ENCODE measurements at places on chromosomes 12 and 14.

GRCh38 chr12:57085999-57086492, 2.9 kb upstream of the NAB2 start:
- DNase-seq = no peak

GRCh38 chr14:90242444-90242843, 13.9 kb upstream of the PSMC1 start:
- DNase-seq = no peak

DNA sequence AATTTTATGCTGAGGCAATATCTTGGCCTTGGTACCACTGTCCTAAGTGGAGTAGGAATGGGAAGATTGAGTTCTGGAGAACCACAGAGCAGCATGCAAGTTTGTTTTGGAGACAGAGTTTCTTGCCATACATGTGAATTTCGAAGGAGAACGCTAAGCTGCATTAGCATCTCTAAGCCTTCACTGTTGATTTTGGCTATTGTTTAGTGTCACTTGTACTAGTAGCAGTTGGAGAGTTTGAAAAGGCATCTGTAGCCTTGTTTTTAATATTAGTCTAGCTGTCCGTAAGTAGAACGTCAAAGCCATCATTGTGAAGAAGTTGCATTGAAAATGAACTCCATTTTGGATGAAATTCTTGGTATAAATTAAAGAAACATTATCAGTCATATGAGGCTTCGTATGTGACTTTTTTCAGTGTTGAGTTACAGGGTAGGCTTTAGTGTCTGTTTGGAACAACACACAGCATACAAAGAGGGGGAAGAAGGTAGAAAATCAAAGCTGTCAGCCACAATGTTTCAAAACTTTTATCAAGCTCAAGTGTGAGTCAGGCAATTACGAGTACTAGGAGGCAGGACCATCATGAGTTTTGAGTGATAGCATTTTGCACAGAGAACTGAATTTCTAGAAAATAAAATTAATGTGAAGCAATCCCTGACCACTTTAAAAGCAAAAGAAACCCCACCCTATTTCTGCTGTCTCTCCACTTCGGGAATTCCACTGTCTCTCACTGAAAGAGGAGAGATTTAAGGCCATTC, 70.2 kb upstream of the NAV3 start:
- DNase-seq = no peak

DNA sequence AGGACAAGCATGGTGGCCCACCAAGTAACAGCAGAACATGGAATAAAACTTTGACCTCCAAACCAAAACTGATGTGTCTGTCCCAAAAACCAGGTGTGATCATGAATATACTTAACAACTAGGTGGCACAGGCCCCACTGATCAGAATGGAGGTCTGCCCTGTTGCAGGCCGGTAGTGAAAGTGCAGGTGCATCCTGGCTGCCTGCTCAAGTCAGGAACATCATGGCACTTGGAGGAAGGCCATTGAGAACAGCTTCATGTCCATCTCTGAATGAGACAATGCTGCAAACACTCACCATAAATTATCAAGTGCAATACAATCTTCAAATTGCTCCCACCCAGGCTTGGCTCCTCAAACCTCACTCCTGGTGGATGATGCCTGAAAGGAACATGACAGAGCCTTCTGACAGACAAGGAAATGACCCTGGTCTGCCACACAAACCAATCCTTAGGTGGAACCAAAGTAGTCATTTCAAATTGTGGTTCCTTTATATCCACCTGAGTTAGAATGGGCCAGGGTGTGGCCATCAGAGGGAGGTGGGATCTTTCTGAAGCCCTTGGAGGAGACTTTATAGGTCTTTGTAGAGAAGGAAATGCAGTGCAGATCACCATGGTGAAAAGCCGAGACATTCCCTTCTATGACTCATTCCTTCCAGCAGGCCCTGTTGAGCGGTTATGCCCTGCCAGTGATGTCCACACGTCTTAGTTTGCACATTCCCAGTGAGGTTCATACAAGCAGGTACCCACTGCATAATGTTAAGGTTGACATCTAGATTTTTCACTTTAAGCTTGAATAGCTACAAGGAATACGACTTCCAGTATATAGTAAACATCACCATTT, 36.0 kb downstream of the EGLN3 start:
- peak; percentile 1 for DNase-seq

DNA sequence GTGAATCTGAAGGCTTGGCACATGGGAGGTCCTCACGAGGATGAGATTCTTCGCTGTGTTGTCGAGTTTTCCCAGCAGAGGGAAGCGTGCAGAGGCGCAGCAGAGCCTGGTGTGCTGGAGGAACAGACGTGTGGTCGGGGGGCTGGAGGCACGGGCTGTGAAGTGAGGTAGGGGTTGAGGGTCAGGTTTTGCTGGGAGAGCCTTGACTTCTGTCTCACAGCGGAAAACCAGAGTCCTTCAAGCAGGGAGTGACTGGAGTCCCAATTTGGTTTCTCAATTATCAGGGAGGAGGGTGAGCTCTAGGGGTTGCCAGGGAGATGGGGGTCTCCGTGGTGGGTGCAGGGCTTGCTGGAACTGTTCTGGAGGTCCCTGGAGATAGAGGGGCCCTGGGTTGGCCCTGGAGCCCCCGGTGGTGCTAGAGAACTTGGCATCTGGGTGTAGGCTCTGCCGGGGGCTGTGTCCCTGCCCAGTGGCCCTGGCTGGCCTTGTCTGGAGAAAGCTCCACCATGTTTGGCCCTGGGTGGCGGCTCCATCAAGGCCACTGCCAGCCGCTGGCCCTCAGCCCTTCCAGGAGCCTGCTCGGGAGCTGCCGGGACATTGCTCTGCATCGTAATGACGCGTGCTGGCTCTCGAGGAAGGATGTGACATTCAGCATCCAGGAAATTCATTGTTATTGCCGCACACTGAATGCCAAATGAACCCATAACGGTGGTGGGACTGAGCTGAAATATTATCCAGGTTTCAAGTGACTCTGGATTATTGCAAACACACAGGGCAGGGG, 215.7 kb downstream of the KIF26A start:
- no peak for DNase-seq

- DNase-seq = no peak
Observed at GRCh38 chr14:98244966-98245569, 1026.9 kb downstream of the BCL11B start.

DNA sequence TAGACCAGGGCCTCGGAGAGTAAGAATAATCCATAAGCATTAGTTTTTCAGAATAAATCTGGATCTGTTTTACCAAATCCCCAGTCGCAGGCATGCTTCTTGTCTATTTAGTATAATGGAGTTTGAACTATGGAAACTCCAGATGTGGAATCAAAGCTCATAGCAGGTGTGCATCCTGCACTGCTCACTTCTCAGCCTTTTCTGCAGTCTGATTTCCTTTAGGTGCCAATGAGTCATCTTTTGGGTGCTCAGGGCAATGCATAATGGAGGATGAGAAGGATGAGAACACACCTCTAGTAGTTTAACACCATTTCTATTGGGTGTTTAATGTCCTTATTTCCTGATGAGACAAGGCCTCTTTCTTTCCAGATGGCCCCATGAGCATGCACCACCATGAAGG, 961.2 kb downstream of the TMEM121 start:
- no peak for DNase-seq

GRCh38 chr12:124605883-124606774, 38.7 kb upstream of the NCOR2 start:
- DNase-seq = no peak

DNA sequence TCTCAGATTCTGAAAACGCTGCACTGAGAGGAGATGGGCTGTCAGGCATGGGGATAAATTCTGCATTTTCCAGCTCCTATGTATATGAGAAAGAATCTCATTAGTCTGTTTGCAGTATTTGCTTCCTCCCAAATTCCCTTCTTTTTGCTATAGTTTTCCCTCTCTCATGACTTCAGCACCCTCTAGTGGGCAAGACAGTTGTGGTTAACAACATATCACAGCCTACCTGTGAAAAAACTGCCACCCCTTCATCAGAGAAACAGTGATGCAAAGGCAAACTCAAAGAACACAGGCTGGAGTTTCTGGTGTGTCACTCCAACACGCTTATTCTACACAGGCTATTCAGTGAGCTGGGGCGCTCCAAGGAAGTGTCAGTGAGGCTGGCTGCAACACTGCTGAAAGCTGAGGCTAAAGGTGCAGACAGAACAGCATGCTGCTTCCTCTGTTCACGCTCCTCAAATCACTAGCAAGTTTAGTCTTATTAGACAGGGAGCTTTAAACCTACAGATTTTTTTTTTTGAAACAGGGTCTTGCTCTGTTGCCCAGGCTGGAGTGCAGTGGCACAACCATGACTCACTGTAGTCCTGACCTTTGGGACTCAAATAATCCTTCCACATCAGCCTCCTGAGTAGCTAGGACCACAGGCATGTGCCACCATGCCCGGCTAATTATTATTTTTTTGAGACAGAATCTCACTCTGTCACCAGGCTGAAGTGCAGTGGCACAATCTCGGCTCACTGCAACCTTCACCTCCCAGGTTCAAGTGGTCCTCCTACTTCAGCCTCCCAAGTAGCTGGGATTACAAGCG, 19.3 kb downstream of the ZC2HC1C start:
- no peak for DNase-seq

DNA sequence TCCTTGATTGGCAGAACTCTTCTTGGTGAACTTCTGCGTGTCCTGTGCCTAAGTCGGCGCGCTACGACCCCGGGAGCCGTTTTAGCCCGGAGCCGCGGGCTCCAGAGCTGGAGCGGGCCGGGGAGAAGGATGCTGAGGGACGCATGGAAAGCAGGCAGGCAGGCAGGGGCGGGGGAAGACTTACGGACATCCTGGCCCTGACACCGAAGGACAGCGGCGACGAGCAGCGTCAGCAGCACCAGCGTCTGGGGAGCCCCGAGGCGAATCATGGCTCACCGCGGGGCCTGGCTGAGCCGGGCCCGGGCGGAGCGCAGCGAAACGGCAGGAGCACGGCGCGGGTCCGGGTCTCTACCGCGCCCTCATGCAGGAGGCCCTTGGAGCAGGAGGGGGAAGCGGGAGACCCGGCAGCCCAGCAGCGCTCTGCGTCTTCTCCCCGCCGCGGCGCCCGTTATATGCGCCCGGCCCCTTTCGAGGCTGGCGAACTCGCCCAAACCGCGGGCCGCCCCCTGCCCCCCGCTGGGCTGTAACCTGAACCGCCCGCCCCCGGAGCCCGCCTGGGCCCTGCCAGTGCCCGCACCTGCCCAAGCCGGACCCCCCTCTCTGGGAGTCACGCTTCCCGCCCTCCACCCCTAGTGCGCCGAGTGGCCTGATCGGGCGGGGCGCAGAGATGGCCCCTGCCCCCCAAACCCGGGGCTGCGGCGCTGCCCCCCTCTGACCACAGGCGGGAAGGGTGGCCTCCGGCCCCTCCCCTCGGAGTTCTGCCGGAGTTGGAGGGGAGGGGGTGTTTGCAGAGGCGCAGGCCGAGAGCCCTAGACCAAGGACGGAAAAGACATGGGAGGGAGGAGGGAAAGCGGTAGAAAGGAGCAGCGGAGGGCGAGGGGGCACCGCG, at the start of gene COL2A1:
COL2A1 (minus strand) TSS at position 424 of the 889 bp plus-strand sequence; CDS start at position 269, 155 bp downstream.
- DNase-seq = no peak

- DNase-seq = no peak
Observed at GRCh38 chr14:98223106-98223505, 1048.9 kb downstream of the BCL11B start.

- DNase-seq = no peak
Observed at GRCh38 chr14:36827861-36828260, 166.2 kb downstream of the PAX9 start.

- no peak for DNase-seq
Observed at GRCh38 chr12:93664573-93665138, 12.5 kb upstream of the CRADD start.

DNA sequence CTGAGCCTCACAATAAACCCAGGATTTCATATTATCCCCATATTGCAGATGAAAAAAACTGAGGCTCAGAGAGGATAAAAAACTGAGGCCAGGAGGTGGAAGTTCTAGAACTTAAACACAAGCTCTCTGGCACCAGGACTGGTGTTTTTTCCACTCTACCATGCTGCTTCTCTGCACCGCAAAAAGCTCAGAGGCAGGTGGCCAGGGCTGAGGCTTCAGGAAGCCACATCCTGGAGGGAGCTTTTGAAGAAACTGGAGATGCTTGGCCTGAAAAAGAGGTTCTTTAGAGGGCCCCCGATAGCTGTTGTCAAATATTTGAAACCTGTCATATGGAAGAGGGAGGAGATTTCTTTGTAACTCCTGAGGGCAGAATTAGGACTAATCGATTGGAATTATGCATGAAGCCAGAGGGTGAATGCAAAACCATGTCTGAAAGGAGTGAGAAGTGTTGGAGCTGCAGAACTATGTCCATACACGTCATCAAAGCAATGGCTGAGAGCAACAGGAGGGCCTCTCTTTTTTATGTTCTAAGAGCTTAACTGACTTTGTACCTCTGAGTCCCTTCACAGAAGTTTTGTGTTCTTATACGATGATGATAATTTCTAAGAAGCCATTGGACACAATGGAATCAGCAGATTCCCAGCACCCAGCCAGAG, 448.6 kb downstream of the FUT8 start:
- DNase-seq = no peak

DNA sequence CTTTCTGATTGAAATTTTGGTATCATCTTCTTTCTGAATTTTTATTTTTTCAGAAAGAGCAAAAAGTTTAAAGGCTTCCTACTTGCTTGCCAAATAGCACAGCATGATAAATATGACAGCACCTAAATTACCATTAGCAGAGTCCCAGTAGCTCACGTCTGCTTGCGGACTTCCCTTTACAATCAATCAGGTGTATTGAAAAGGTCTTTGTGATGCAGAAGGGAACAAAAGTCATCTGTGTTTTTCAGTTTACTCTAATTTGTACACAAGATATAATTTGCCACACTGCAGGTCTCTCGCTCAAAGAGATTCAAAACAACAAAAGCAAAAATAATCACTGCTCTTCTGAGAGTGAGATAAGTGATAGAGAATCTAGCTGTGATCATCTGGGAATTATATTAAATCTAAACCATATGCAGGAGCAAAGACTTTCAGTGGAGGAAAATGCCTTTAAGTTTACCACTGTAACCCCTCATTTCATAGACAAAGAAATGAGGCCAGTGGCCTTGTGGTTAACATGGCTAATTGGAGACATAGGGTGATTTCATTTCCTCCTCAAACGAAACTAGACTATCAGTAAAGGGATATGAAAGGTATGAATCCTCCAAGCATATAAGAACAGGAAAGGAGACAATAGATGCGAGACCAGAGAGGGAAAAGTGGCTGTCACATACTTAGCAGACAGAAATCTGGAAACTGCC, 240.8 kb upstream of the TMPO start:
- no peak for DNase-seq

DNA sequence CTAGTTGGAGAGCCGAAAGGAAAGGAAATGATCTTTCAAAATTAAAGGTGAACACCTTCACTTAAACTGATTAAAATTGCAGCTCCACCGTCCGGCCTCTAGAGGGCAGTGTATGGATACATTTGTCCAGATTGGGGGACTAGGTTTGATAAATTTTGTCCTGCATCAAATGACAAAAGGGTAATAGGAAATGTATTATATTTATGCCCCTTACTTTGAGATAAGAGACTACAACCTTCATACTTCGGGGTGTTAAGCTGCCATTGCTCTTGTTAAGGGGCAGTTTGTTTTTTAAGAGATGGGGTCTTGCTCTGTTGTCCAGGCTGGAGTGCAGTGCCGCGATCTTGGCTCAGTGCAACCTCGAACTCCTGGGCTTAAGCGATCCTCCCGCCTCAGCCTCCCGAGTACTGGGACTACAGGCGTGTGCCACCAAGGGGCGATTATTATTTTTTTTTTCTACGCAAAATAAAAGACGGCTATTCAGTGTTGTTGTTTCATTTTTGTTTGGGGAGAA, 818 bp upstream of the SUOX start:
- no peak for DNase-seq

Data from keratinocyte (primary cell).